Astrocyte of the spinal cord (primary cell): ENCODE measurements at places on chromosomes 7 and 10.

- no peak for DNase-seq
Observed at GRCh38 chr10:52877451-52877850, 104.9 kb upstream of the MBL2 start.

- peak; percentile 75 for DNase-seq
Observed at GRCh38 chr7:2314209-2314955, at the start of gene SNX8. TSS of gene SNX8 (minus strand) at chr7:2314441. CDS start at chr7:2314421, 20 bp downstream.

GRCh38 chr10:98023024-98023423 is 7.4 kb downstream of the CRTAC1 start:
- no peak for DNase-seq

DNA sequence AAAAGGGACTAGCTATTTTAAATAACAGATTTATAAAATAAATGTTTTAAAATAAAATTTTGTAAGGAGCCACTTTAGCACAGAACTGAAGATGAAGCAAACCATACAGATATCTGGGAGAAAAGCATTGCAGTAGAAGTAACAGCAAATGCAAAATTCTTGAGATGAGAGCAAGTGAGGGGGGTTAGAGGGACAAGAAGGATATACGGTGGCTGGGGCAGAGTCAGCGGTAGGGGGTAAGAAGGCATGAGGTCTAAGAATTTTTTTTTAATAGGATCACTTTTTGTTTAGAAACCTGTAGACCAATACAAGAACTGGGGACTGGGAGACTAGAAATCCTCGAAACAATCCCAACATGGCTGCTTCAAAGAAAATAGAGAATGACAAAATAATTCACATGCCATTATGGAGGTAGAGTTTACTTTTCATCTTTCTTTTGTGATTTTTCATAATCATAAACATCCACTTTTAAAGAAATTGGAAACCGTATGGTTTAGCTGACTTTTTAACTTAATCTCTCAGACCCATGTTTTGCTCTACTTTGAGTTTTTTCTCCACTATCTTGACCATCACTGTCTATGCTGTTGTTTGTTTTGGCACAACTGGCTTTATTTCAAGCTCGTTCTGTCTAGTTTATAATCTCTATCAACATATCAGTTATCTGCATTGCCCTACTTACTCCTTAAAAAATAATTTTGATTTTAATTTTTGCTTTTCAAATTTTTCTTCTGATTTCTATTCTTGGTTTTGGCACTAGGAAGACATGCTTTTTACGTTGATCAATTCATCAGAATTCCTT is 73.5 kb downstream of the KMT2C start:
- DNase-seq, result no peak

GRCh38 chr10:36494371-36494770 is 631.0 kb upstream of the ANKRD30A start:
- DNase-seq, result peak; percentile 78

- no peak for DNase-seq
Observed at GRCh38 chr7:133134810-133135209, 52.9 kb upstream of the CHCHD3 start.

DNA sequence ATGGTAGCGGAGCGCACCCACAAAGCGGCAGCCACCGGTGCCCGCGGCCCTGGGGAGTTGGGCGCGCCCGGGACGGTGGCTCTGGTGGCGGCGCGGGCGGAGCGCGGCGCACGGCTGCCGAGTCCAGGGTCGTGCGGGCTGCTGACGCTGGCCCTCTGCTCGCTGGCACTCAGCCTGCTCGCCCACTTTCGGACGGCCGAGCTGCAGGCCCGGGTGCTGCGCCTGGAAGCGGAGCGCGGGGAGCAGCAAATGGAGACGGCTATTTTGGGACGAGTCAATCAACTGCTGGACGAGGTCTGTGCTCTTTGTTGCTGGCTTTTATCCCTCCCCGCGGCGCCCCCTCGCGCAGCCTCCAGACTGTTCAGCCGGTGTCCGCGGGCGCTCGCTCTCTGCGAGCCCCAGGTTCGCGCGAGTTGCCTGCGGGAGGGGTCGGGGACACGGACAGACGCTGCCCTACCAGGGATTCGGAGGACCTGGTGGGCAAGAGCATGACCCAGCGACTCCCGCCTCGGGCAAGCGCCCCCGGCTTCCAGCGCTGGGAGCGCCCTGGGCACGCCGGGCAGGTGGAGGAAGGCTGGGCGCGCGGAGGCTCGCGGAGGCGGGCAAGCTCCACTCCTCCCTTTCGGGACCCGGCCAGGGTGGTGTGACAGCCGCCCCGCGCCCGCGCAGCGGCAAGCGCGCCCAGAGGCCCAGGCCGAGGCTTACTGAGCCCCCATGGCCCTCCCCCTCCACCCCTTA is 887 bp downstream of the COL13A1 start:
- DNase-seq, result peak; percentile 72

GRCh38 chr7:156334636-156335035 is 305.9 kb upstream of the RNF32 start:
- no peak for DNase-seq

- DNase-seq, result peak; percentile 61
Observed at GRCh38 chr7:114979388-114979787, 57.5 kb downstream of the MDFIC start.

- DNase-seq, result peak; percentile 36
Observed at GRCh38 chr10:78215645-78216044, 182.0 kb downstream of the RPS24 start.

DNA sequence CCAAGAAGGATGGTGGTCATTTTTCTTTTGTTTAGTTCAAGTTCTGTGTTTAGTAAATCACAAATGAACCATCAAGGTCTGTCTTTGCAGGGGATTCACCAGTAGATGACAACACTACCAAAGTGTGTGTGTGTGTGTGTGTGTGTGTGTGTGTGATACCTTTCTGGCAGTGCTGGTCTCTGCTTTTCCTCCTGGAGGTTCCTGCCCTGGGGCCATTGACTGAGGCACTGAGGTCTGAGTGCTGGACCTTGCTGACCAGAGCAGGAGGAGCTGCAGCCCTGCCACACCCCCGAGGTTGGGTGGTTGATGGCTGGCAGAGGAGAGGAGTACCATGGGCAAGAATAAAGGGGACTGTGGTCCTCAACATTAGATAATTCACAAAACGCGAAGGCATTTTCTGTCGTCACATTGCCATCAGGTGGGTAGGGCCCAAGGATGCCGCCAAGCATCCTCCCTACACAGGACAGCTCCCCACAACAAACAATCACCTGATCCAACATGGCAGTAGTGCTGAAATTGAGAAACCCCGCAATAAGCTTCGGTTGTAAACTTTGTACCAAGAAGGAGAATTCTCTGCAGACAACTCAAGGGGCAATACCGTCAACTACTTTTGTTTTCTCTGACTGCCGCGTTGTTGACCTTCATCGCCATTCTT is 49.5 kb upstream of the PRSS58 start:
- DNase-seq, result no peak
